Fibroblast of skin of scalp (primary cell): ENCODE measurements at places on chromosomes 7 and 10.

DNA sequence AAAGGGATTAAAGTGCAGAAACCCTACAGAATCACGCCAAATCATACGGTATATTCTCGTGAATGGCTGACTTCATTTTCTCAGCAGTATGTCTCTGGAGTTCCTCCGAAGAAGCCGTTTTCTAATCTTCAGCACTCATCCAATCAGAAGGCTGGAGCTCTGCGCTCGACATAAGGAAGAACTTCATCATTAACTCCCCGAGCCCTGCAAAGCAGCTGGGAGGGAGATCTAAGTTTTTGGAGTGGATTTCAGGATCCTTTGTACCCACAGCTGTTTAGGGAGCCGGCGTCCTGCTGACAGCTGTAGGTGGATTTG lies 40.7 kb upstream of the SDK1 start:
- DNase-seq: peak; percentile 42

DNA sequence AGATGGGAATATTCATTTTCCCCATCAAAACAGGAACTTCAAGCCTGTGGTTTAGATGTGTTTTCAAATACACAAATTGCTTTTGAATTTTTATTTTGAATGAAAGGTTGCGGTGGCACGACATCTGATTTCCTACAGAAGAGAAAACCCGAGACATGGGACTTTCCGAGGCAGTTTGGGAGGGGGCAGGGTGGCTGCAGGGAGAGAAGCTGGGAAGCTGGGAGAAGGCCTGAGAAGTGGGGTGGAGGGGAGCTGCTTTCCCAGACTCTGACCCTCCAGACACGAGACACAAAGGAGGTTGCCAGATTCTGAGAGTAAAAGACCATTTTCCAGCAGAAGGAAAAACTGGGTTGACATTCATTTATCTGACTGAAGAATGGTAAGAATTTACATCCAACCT lies 19.6 kb downstream of the TMEM176A start:
- no peak for DNase-seq

GRCh38 chr7:139842401-139843210 lies 13.5 kb downstream of the TBXAS1 start:
- no peak for DNase-seq

- DNase-seq: peak; percentile 53
These were observed 22.9 kb downstream of the ASB13 start for GRCh38 chr10:5643346-5644067.

- no peak for DNase-seq
These were observed 201.8 kb downstream of the NSUN6 start for GRCh38 chr10:18449611-18450026.

DNA sequence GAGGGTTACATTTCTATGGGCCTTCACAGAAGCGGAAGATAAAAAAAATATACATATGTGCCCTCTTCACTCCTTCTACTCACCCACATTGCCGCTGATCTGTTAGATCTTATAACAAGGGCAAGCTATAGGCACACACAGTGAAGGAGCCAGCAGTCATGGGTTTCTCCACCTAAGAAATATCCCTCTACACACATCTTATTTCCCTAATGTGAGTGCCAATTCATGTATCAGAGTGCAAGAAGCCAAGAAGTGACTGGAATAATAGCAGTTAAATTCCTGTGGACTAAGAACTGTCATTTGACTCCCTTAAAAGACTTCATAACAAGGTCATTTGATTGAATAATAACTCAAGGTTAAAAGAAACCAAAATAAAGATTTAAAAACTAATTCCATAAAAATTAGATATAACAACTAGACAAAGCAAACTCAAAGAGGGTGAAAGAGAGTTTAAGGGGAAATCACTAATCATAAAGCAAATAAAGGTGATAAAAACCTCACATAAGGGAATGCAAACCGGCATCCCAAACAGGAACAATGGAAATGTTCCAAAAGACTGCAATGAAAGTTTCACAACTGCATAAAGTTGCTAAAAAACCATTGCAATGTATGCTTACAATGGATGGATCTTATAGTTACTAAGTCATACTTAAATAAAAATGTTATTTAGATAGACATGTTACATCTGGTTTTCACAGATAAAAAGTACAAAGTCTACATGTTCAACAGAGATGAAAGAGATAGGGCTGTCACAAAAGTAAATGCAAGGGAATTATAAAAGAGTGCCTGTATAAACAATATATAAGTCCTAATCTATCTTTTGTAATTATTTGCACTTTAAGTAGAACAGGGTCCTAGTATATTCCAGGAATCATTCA lies 42.8 kb downstream of the ARHGAP21 start:
- DNase-seq: peak; percentile 37

GRCh38 chr10:5400468-5401240 lies 4.0 kb downstream of the TUBAL3 start:
- DNase-seq: no peak

DNA sequence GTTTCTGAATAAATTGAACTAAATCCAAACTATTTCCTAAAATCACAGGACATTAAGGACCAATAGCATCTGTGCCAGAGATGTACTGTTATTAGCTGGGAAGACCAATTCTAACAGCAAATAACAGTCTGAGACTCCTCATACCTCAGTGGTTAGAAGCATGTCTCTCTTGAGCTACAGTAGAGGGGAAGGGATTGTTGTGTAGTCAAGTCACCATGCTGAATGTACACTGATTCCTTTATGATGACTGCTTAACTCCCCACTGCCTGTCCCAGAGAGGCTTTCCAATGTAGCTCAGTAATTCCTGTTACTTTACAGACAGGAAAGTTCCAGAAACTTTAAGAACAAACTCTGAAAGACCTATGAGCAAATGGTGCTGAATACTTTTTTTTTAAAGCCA lies 13.9 kb downstream of the MEST start:
- peak; percentile 52 for DNase-seq

GRCh38 chr10:32059472-32059871 lies 3.2 kb upstream of the KIF5B start:
- no peak for DNase-seq

DNA sequence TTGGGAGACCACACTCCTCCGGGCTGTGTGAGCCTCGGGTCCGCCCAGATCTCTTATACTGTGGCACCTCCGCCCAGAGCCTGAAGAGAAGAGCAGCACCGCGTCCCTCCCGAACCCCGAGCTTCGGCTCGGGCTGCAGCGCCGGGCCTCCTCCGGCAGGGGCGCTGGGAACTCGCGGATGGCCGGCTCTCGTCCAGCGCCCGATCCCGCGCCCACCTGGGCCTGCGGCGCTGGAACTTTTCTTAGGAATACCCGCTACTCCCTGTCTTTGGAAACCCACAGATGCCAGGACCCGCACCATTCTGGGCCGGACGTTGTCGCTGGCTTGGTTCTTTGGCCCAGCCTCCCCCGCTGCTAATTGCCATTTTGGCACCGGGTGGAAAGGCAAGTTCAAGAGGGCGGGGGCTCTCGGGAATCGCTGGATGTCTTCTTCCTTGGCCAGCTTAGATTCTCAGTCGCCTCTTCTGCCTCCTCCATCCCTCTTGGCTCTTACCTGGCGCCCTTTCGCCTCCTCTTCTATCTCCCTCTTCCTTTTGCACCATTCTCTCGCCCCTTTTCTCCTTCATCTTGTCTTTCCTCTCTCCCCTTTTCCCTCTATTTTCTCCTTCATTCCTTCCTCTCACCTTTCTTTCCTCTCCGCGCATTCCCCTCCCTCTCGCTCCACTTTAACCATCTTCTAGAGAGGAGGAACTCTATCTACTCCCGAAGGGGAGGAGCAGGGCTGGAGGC lies 2.1 kb upstream of the SORCS3 start:
- no peak for DNase-seq

DNA sequence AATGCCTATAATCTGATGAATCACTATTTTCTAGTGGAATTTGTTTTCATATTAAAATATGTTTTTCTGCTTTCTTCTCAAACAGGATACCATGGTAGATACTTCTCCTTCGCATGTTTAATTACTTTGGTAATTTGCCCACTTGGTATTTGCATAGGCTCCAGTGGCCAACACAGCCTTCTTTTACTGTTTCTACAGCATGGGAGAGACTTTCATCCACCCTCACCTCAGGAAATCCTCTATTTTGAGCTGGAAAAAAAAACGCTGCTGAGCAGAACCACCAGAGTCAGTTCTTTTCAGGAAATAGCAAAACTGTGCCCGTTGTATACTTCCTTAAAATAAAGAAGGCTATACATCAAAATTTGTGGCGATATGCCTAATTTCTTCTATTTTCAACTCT lies 213.3 kb downstream of the MDFIC start:
- DNase-seq: peak; percentile 14

DNA sequence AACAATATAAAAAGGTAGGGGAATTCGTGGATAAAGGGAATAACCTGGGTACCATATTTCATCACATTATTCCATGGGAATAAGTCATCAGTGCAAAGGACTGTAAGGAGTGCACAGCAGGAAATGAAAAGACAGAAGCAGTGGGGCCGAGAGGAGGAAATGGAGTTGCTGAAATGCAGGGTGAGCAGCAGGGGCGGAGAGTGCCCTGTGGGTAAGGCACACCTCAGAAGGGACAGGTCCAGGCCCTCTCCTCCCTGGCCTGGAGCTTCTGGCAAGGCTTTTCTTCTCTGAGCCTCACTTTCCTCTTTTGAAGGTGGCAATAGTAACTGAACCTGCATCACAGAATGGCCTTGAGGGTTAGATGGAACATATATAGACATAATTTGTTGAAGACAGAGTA lies 26.2 kb downstream of the IKZF1 start:
- DNase-seq: no peak

GRCh38 chr7:118762451-118762850 lies 537.9 kb downstream of the ANKRD7 start:
- no peak for DNase-seq

GRCh38 chr10:126585249-126586017 lies 85.1 kb downstream of the C10orf90 start:
- no peak for DNase-seq

- DNase-seq: no peak
These were observed 108.2 kb downstream of the INPP5A start for GRCh38 chr10:132645630-132646442.

GRCh38 chr10:97078261-97078937 lies 107.4 kb downstream of the SLIT1 start:
- DNase-seq: no peak

DNA sequence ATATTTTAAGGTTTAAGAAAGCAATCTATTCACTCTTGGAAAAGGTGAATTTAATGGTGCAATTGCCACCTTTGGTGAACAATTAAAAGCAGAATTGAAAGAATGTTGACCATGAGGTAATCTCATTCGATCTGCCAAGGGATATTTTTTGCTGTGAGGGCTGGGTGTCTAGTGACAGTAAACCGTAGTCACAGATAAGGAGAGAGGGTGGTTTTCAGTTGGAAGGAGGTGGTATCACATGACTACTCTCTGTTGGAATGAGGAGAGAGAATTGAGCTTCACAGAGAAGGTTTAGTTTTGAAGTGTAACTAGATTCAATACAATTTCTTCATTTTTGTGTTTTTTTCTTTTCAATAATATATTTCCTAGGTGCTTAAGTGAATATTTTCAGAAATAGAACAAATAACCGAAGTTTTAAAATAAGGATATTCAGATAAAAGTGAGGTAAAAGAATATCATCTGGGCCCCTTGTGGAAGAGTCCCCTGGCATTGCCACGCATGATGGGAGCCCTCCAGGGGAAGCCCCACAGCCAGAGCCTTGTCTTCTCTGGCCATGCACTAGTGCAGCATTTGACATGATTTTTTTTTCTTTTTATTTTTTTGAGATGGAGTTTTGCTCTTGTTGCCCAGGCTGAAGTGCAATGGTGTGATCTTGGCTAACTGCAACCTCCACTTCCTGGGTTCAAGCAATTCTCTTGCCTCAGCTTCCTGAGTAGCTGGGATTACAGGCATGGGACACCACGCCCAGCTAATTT lies 73.4 kb downstream of the GPR141 start:
- DNase-seq: no peak

DNA sequence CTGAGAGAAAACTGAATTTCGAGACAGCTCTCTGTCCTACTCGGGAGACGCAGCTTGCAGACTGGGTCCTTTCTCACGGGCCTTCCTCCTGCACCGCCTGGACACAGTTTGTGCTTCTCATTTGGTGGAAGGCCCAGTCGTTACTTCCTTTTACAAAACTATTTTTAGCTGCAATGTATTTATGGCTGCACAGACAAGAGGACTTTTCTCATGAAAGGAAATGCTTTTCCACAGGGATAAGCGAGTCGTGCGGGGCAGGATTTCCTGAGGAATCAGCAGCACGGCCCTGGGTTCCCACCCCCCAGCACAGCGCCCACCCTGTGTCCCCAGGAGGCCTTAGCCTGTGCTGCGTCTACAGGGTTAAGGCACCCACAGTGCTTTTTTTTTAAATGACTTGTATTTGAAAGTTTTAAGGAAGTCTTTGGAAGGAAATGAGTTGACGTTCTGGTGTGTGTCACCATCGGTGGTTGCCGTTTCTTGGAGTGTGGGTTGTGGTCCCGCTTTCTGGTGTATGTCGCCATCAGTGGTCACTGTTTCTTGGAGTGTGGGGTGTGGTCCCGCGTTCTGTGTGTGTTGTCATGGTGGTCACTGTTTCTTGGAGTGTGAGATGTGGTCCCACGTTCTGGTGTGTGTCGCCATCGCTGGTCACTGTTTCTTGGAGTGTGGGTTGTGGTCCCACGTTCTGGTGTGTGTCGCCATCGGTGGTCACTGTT lies 50.9 kb downstream of the INPP5A start:
- peak; percentile 24 for DNase-seq

DNA sequence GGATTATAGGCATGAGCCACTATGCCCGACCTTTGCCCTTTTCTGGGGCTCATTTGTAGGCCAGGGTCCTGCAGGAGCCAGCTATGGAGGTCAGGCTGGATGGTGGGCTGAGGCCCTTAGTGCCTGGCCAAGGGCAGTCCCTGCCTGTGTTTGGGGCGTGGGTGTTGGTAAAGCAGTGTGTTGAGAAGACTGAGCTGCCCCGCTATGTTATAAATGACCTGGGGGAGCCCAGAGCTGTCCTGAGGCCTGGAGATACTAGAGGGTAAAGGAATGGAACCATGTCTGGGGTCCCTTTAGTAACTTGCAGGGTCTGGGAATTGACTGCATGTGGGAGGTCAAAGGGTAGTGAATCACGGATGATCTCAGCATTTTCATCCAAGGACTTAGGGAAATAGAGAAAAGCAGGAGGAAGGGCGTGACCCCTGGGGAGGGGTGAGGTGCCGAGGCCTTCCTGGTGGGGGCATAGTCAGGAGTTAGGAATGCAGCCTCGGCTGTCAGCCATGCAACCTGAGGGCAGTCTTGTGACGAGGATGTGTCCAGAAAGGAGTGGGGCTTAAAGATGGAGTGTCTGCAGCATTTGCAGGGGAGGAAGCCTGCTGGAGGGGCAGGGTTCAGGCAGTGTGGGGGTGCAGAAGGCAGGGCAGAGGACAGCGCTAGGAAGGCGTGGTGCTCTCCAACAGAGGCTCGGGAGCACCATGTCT lies 31.5 kb downstream of the TMEM248 start:
- peak; percentile 27 for DNase-seq

DNA sequence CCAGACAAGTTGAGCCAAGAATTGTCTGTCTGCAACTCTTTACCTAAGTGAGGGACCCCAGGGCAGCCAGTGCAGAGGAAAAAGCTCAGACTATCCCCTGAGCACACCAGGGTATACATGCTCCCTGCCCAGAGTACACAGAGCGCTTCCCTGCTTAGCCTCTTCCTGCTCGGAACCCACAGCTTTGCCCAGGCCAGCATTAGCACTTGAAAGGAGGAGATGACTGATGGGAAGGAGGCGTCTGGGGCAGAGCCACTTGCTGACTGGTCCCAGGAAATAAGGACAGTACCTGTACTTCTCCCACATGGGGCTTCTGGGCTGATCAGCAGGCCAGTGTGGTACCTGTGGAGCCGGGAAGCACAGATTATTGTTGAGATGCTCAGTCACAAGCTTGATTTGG lies 48.4 kb upstream of the TRIM8 start:
- no peak for DNase-seq
